Effector CD4-positive, alpha-beta T cell (primary cell): ENCODE measurements at places on chromosomes 2 and 18.

DNA sequence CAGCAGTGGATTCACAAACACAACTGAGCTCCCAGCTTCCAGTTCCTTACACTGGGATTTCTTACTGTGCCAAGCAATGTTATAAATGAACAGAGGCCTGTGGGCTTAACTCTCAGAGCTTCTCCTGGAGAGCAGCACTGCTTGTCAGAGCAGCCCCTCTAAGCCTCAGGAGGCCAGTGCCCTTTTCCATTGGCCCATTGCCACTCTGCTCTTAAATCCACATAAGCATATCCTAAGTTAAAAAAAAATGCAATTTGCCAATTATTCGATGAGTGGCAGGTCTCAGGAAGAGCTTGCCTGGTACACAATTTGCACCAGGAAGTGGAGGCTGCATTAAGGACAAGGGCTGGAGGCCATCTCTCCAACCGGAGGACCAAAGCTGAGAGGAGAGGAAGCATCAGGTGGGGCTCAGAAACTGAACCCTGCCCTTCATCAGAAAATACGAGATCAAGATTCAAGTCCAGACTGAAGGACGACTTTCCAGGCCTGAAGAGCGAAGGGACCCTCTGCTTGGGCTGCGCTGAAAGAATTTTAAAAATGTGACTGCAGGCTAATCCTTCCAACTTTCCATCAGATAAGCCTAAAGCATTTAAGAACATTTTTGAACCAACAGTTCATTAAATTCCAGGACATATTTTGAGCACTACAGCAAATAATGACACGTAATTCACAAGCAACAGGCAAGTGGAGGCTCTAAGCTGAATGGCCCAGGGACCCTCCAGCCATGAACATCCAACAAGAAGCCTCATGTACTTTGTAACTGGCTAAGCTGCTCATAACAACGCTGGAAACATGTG lies 28.4 kb upstream of the PXDN start:
- DNase-seq, result no peak

- no peak for DNase-seq
These were observed 580.9 kb upstream of the TMEFF2 start for GRCh38 chr2:192775459-192776262.

- no peak for DNase-seq
These were observed 79.2 kb upstream of the COL5A2 start for GRCh38 chr2:189258616-189259365.

DNA sequence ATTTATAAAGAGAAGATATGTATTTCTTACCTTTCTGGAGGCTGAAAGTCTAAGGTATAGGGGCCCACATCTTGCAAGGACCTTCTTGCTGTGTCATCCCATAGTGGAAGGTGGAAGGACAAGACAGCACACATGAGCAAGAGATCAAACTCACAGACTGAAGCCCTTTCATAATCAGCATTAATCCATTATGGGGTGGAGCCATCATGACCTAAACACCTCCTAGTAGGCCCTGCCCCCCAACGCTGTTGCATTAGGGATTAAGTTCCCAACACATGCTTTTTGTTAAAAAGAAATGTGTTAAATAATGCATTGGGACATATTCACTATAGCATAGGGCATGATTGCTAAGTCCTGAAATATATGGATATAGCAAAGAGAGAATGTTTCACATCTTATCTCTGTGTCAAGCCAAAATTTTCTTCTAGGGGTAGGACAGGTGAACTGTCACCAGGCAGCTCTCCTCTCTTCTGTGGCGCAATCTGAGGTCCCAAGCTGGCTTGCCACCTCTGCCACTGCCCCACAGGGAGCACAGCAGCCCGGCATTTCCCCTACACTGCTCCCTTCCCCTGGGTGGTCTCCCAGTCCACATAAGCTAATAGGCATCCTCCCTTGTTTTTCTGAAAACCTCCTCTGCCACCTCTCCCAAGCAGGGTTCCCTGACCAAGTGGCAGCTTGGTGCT lies 8.3 kb upstream of the CTIF start:
- DNase-seq, result no peak

DNA sequence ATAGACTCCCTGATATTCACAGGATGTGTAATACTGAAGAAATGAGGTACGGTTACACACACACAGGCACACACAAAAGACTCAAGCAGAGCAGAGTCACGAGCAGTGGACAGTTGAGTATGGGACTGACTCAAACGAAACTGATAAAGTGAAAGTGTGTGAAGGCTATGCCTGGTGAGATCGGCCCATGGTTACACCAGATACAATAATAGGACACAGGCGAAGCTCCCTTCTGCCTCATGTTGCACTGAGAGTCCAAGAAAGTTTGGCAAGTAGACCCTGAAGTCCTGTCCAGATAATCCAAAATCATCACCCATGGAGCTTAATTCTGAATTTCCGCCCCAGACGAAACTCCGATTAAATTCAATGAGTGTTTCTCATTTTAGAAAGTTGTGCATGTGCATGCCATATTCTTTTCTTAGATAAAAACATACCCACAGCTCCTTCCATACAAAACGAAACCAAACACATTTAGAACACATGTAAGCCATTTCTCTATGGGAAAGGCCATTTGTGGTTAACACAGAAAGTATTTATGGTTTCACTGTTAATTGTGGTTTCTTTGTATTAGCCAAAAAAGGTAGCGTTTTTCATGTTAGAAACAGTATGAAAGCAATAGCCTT lies 567.6 kb downstream of the PLCL1 start:
- no peak for DNase-seq

DNA sequence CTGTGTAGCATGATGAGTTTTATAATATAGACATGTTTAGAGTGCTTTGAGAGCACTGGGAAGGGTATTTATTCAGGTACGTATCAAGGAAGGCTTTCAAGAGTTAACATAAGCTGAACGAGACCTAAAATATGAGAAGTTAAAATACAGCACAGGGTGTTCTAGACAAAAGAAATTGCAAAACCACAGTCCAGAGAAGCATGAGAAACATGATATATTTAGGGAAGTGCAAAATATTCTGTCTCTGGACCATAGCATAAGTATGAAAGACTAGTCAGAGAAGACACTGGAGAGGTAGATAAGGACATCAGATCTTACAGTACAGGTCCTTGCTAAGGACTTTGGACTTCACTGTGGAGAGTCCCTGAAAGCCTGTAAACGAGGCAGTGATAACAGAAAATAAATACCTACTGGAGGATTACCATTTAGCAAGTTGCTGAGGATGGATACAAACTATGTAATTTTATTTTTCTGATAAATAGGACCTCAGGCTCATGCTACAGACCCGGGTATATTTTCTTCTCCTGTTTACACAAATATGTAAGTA lies 43.7 kb downstream of the FSIP2 start:
- DNase-seq, result no peak

GRCh38 chr18:36752929-36753865 lies 75.6 kb downstream of the TPGS2 start:
- no peak for DNase-seq

DNA sequence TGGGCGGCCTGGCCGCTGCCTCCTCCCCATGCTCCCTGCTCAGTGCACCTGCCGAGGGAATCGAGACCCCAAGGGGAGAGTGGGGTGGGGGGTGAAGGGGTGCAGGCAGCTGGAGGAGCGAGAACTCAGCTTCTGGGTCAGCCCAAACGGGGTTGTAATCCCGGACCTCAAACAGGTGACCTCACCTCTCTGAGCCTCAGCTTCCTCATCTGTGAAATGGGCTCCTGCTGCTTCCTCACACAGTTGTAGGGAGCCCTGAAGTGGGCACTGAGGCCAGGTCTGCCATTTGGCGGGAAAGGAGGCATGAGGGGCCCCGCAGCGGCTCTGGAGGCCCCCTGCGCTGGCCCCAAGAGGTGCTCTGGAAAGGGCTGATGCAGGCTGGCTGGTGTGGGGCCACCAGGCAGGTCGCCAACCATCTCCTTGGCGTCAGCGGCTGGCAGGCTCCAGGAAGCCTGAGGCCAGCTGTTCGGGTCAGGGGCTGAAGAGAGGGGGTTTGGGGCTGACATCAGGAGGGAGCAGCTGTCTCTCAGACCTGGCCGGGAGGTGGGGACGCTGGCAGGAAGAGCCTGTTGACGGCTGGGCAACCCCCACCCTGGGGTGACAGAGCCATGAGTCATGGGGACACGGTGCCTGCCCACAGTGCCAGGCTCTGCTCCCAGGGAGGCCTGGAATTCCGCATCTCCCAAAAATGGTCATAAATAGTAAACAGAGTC lies 4.9 kb downstream of the KLHL30 start:
- no peak for DNase-seq

DNA sequence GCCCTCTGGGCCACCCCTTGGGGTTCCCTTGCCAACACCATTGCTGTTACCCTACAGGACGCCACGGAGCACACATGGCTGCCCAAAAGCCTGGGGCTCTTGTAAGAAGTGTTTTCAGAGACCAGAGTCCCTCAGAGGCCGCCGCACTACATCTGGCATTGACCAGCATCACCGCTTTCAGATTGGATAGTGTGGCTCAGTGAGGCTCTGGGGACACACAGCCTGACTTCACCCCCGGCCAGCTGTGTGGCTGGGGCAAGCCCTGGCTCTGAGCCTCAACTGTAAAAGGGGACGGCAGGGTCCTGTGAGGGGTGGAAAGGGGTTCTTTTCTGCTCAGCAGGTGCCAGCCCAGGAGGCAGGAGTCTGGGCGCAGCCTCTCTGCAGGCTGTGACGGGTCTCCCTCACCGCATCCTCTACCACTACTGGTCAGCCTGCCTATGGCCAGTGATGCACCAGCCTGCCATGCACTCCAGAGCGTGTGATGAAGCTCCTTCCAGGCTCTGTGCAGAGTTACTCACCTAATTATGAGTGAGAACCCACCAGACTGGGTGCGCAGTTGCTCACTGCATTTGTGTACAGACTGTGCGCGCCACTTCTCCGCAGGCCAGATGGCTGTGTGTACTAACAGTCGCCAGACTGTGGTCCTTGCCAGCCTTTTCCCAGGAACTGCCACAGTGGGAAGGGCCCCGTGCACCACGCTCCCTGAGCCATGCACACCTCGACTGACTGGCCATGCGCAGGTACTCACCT lies 10.7 kb upstream of the OTOF start:
- no peak for DNase-seq

DNA sequence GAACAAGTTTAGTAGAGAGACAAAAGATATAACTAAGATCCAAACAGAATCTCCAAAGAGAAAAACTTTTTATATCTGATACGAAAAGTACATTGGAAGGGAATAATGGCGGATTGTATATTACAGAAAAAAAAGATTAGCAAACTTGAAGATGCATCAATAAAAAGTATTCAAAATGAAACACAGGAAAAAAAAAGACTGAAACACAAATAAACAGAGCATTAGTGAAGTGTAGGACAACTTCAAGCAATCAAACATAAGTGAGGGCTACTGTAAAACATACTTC lies 41.1 kb upstream of the MYCN start:
- no peak for DNase-seq
